ENCODE measurements at places on chromosomes 1 and 21.

DNA sequence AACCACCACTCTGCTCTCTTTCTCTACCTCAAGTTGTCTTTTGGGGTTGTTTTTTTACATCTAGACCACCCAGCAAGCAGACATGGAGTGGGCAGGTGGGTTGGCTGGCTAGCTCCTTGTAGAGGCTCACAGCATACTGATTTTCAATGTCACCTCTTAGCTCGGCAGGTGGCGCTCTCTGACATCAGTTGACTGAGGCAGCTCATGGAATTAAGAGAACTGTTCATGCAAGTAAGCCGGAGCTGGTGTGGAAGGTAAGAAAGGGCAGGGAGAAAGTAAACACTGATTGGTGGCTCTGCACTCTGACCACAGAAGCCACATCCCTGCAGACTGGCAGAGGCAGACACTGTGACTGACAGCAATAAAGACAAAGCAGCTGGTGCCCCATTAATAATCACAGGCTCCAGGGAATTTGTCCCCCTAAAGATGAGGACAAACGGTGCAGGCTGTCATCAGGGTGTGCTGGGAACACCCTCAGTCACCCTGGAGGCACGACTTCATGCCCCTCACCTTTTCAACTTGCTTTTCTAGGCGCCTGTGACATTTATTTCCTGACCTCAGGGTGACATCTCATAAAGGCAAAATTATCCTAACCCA lies 226.8 kb downstream of the LMX1A start:
- peak; percentile 11 for DNase-seq

- DNase-seq = no peak
These were observed 6.7 kb downstream of the EFNA4 start for GRCh38 chr1:155070158-155070621.

DNA sequence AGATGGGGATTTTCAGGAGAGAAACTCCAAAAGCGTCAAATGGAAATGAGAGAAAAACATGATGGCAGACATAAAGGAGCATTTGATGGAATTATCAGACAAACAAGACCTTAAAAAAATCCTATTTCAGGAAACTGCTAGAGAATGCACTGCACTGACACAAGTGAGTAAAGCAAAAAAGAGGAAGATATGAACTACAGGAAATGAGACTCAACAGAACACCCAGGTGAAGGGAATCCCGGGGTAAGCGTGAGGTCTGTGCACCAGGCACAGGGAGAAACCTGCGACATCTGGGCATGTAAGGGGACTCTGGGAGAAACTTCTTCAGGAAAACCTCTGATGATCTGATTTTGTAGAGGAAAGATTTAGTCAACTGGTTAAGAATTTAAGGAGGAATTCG lies 2.8 kb downstream of the TARBP1 start:
- no peak for DNase-seq

GRCh38 chr1:219226196-219226595 lies 52.5 kb downstream of the LYPLAL1 start:
- DNase-seq = no peak

GRCh38 chr1:14677292-14677971 lies 78.9 kb downstream of the KAZN start:
- no peak for DNase-seq

GRCh38 chr1:235648954-235649367 lies 623 bp downstream of the GNG4 start:
- DNase-seq = peak; percentile 17

DNA sequence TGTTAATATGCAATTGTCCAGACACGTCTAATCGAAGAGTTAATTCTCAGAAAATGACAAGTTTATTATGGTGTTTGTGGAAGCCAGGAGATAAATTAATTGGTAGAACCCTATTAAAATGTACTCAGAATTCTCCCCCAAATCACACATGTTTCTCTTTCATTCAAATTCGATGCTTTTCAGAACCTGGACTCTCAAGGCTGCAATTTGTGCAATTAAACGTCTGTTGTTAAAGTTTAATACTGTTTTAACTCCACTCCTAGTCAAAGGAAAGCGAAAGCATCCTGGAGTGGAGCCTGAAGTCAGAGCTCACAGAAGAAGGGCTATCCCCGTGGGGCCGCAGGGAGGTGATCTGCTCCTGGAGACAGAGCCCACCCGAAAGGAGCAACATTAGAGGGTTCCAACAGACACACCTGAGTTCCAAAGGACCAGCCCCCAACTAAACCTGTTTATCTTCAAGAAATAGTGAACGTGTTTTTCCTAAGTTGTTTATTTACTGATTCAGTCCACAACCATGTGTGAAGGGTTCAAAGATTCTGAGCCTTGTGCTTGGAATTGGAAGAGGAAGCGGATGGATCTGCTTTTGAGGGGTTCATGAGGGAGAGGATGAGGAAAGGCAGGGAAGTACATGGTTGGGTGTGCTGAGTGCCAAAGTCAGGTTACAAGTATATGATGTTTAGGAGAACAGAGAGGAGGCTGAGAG lies 68.0 kb upstream of the AKT3 start:
- DNase-seq = no peak

DNA sequence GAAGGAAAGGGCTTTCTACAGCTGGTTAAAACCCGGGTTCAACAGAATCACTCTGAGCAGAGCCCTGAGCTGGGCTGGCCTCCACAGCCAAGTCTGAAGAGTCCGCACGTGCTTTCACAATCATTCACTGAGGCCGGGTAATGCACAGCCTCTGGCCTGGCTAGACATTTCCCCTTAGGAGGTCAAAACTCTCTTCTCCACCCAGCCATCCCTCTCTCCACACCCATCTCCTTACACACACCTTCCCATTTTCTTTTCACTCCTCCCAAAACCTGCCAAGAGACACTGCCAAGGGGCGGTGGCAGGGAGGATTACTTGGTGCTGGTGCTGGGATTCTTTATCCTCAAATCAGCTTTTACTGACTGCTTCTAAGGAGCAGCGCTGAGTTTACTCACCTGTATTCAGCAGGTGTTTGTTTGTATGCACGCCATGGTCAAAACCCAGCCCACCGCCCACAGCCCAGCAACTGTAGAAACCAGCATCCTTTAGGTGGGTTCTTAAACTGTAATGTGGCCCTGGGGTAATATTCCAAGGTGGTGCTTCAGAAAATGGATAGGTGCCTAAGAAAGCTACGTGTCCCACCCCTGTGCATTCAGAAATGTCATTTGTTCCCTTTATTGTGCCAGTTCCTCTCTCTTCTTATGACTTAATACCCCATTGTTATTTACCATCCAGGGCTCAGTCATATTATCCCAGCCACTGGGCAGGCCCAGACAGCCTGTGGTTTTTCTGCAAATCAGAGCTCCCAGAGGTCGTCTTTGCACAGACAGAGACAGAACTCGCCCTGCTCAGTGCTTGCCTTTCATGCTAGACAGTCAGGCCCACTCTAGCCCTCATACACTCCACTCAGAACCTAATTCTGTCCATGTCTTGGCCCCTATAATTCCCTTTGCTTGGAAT lies 80.2 kb downstream of the ADSS2 start:
- no peak for DNase-seq

DNA sequence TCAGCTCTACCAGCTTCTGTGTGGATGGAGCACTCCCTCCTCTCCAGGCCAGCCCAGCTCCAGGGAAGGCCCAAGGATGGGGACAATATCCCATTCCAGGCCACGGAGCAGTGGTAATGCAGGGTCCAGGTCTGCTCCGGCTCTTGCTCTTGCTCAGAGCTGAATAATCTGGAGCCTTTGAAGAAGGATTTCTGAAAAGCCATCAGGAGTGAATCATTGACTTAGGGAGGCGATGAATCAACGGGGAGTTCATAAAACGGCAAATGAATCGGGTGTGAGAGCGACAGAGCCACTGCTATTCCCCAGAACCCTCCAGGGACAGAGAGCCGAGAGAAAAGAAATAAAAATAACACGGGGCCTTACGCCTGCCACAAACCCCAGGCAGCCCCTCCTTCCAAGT lies 7.7 kb downstream of the POU3F1 start:
- peak; percentile 44 for DNase-seq

DNA sequence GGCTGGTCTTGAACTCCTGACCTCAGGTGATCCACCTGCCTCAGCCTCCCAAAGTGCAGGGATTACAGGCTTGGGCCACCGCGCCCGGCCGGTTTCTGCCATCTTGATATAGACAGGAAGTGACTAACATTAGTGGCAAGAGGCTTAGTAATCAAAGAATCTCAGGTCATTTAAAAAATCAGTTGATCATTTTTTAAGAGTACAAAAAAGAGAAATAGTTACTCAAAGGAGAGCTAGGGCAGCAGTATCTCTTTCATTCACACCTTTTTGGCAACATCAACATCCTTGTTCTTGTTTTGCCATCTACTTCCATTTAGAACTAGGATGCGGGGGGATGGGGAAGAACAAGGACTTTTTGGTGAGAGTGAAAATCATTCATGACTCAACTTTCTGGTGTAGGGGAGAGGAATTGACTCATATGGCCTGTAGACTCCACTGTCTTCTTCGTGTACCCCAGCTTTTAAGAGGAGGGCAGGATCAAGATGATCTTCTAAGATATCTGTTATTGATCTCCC lies 8.8 kb downstream of the FCRLB start:
- DNase-seq = no peak

- no peak for DNase-seq
These were observed 22.4 kb upstream of the NTPCR start for GRCh38 chr1:232927830-232928505.

GRCh38 chr1:196466166-196466565 lies 142.1 kb downstream of the KCNT2 start:
- DNase-seq = no peak

DNA sequence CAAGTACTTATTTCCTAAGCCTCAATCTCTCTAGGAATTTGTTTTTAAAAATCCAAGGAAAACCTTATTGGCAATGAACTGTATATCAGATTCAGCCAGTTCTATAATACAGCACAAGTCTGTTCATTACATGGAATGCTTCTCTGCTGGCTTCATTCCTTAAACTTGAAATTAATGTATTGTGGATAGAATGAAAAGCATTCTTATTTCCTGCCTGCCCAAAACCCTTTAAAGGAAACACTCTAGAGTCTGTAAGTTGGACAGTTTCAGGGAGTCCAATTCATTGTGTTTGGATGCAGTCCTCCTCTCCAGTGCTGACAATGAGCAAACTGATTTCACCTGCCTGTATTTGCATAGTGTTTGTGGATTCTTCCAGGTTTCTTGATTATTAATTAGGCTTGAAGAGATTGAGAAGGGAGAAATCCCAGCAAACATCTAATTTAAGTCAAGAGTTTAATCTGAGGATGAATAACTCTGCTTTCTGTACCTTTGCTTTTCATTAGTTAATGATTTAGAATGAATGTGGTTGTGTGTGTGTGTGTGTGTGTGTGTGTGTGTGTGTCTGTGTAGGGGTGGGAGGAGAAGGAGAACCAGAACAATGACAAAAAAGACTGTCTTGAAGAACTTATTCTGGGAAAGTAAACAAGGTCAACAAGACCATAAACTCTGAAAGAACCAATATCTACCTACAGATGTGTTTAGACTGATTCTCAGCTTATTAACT lies 61.2 kb downstream of the CACHD1 start:
- DNase-seq = no peak

- DNase-seq = no peak
These were observed 344.8 kb downstream of the CHRM3 start for GRCh38 chr1:239731082-239731748.

- DNase-seq = no peak
These were observed 2.4 kb upstream of the MMP23B start for GRCh38 chr1:1629430-1630190.

GRCh38 chr1:115337633-115338456 lies at the start of gene NGF:
Gene NGF (minus strand): TSS chr1:115338249. CDS start chr1:115286795, 51,454 bp downstream.
- DNase-seq = peak; percentile 45

DNA sequence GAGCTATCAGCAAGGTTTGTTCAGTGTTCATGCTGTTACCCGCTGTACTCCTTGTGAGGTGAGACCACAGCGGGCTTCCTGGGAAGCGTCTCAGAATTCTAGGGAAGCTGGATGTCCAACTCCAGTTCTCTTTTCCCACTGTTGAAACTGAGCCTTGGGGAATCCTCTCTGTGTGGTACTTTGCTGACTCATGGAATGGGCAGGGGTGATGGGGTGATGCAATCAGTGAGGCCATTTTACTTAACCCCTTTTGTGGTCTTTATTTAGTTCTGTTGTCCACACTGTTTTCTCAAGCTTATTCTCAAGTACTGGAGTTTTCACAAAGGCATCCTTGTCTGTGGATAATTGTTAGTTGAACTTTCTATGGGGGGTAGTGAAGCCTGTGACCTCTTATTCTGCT lies 42.6 kb downstream of the ACKR1 start:
- no peak for DNase-seq

GRCh38 chr1:167520711-167521206 lies 2.4 kb upstream of the CD247 start:
- DNase-seq = no peak

- DNase-seq = no peak
These were observed 41.0 kb upstream of the MUTYH start for GRCh38 chr1:45381243-45381642.

DNA sequence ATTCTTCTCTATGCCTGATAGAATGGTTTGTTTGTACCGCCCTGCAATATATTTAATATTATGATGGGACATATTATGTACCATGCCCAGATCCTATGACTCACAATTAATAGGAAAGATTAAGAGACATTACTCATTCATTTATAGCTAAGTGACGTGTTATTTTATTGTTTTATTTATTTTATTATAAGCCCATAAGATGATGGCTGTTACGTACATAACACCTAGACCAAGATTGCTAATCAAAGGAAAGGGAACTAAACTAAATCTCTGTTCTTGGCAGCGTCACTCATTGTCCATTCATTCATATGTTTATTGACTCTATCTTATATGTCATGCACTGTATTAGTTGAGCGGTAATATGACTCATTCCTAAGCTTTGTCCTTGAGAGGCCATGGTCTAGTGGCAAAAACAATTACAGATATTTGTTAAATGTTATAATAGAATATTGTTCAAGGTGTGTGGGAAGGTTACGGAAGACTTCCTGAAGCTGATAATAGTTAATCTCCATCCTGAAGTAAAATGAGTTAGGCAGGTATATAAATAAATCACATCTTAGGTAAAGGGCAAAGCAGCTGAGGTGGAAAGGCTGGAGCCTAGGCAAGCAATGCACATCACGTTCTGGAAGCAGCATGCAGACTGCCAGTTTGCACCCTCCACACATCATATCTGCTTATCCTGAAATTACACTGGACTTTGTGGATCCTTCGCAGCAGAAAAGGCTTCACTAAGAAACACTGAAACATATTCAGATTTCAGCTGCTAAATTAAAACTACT lies 16.6 kb upstream of the CD55 start:
- no peak for DNase-seq

DNA sequence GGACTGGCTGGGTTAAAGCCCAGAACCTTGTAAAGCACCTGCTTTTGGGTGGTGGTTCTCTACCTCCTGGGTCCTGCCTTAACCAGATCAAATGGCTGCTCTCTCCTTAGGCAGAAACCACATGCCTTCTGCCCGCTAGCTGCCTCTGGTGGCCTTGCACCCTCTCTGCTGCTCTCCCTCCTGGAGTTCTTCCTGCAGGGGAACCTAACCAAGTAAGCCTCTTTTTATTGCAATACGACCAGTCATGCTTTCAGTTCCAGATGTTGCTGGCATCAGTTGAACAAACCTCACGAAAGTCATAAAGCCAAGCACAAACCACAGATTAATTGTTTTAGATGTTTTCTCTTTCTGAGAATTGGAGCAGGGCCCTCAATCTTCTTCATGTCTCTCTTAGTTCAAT lies 118.9 kb downstream of the GDAP2 start:
- peak; percentile 65 for DNase-seq

GRCh38 chr1:12625276-12625675 lies 7.3 kb upstream of the DHRS3 start:
- DNase-seq = no peak
